CD4-positive, CD25-positive, alpha-beta regulatory T cell (primary cell): ENCODE measurements at places on chromosomes 5 and 9.

DNA sequence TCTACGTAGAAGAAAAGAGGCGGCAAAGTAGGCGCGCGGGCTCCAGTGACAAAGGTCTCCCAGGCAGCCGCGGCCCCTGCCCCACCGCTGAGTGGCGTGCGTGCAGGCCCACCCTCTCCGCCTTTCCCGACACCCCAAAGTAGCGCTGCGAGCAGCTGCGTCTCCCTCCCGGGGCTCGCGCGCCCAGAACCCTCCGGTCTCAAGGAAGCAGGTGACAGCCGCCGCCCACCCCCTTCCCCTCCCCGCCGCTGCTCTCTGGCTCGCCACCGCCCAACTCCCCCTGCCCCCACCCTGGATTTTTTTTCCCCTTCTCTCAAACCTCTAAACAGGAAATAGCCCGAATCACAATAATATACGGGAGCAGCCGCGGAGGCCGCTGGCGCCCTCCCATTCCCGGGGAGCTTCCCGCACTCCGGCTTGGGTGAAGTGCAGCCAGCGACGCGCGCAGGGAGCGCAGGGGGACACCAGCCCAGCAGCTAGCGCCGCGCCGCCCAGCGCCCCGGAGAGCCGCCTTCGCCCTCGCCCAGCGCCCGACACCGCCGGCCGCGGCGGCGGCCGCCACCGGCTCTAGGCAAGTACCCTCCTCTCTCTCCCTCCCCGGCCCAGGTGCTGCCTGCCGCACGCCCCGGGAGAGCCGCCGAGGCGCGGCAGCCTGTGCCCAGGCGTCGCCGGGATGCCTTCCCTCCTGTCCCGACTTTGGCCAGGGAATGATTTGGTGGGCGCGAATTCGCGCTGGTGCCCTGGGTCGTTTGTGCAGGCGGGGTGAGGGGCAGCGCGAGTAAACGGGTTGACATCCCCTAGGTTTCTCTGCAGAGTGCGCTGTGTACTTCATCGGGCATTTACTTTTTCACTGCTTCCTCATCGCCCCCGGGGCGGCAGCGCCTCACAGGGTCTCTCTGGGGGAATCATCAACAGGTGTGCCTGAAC is 52.7 kb upstream of the TJP2 start:
- peak; percentile 4 for DNase-seq

DNA sequence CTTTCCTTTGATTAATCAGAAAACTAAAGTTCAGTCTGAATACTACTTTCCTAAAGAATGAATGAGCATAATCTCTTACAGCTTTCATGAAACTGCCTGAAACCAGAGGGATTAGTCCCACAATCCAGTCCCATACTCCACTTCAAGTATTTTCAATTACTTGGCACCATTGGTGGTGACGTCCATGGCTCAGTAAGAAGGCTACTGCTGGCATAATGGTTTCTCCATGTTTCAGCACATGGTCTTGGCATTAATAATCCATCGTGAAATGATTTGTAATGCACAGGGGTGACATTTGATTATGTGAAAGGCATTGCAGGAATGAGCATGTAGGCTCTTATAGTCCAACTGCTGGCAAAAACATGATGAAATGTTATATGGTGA is 23.4 kb downstream of the LIX1 start:
- DNase-seq, result no peak

GRCh38 chr5:7330256-7330655 is 65.7 kb upstream of the ADCY2 start:
- no peak for DNase-seq

DNA sequence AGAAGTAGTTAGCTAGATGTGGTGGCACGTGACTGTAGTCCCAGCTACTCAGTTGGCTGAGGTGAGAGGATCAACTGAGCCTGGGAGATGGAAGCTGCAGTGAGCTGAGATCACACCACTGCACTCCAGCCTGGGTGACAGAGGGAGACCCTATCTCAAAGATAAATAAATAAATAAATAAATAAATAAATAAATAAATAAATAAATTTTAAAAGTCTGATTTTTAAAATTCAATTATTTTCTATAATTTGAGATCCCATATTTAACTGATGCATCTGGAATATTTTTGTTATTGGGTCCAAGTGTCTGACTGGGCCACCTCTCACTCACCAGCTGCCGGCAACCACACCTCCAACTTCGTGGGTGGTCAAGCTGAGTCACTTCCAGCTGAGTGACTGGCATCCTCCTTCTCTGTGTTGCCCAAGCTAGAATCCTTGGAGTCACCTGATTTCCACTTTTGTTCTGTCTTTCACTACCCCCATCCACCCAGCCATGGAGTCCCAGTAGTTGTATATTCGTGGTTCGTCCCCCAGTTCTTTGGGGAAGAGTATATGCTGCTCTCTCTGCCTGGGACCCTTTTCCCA is 70.9 kb downstream of the EGFLAM start:
- no peak for DNase-seq

DNA sequence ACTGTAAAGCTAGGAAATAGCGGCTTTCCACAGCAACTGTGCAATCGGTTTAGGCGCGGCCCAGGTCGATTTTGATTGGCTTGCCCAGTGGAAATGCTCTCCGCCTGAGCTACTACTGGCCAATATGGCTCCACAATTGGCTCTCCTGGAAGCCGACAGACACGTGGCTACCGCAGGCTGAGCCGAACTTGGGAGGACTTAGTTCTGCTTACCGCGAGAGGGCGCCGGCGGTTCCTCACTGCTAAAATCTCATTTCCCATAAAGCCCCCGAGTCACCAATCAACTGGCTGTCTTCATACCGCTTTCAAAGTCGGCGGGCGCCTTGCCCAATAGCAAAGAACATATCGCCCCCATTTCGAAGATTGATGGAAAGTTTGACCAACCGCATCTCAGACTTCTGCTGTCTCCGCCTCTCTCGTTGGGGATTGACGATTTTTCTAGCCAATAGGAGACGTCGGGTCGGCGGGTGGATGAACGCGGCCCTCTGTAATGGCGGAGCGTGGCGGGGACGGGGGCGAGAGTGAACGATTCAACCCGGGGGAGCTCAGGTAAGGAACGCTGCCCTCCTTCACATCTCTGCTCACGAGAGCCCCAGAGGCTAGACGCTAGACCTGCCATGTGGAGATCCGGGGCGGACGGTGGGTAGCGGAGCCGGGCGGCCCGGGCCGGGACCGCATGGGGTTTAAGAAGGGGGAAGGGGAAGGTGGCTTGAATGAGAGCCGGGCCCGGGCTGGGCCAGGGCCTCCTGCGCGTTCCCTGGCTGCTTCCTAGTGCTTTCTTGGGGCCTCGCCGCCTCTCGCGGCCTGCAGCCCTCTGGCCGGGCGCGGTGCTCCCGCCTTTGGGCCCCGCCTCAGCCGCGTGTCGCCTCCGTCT is at the start of gene TCERG1:
Gene TCERG1 (plus strand): TSS at position 473 of the 873 bp plus-strand sequence. CDS start 17 bp downstream, at position 490.
- DNase-seq, result peak; percentile 100

DNA sequence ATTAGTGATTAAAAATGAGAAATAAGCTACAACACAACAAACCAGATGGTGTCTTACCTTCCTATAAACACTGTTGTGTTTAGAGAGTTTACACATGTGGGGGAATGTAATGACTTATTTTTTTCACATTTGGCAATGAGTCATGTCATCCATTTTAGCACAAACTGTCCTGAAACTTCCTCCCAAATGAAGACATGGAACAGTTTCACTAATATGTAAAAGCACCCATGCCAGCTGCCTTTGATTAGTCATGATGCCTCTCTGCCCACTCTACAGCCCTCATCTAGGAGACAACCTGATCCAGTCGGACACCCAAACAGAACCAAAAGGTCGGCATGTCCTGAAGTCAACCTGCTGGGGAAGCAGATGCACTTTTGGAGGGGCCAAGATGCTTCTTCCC is 98.2 kb downstream of the SEMA5A start:
- no peak for DNase-seq

- DNase-seq, result no peak
Observed at GRCh38 chr9:75889977-75890471, 449 bp upstream of the PCSK5 start.

- DNase-seq, result no peak
Observed at GRCh38 chr5:34553581-34553980, 102.5 kb upstream of the RAI14 start.

DNA sequence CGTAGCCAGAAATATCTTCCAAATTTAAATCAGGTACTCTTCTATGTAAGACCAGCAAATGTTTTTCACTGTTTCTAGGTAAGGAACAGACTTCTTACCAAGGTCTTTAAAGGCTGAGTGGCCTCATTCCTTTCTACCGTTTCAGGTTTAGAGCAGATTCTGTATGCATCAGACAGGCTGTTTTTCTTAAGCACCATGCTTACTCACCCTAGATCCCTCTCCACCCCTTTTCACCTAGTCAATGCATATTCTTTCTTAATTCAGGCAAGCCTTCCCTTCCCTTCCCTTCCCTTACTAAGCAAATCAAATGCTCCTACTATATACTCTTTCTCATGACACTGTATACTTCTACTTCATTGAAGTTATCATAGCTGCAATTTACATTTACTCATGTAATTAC is 70.7 kb downstream of the RFX3 start:
- no peak for DNase-seq

GRCh38 chr9:20032413-20033006 is 243.7 kb upstream of the SLC24A2 start:
- DNase-seq, result no peak

DNA sequence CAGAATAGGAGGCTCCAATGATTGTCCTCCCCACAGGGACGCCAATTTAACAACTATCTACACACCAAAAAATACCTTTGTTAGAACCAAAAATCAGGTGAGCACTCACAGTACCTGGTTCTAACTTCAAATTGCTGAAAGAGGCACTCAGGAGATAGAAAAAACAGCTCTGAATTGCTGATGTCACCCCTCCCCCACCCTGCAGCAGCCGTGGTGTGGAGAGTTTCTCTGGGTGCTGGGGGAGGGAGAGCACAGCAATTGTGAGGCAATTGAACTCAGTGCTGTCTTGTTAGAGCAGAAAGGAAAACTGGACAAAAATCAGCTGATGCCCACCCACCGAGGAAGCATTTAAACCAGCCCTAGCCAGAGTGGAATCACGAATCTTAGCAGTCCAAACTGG is 41.8 kb downstream of the TNFSF8 start:
- DNase-seq, result no peak

- DNase-seq, result no peak
Observed at GRCh38 chr9:124602204-124602603, 95.0 kb upstream of the NR5A1 start.

DNA sequence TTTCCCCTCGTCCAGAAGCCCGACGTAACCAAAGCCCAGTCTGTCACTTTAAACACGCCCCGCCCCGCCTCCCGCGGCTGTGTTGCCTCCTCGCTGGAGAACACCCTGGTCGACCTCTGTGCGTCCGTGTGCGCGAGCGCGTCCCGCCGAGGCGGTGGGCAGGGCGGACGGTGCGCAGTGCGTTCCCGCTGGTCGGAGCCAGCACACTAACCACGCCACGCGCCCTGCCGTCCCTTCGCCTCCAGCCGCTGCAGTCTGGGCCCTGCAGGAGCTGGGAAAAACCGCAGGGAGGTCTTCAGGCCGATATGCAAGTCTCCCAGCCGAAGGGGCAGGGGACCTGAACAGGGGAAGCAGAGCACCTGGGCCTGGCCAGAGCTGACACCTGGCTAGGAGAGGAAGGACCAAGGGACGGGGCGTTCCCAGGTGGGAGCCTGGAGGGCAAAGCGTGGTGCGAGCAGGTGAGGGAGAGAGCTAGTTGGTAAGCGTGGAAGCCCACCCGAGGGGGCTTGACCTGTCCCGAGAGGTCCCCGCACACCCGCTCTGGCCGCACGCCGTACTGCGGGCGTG is 1.3 kb upstream of the PHPT1 start:
- peak; percentile 85 for DNase-seq

GRCh38 chr5:168073991-168074800 is 217.2 kb upstream of the WWC1 start:
- DNase-seq, result no peak

DNA sequence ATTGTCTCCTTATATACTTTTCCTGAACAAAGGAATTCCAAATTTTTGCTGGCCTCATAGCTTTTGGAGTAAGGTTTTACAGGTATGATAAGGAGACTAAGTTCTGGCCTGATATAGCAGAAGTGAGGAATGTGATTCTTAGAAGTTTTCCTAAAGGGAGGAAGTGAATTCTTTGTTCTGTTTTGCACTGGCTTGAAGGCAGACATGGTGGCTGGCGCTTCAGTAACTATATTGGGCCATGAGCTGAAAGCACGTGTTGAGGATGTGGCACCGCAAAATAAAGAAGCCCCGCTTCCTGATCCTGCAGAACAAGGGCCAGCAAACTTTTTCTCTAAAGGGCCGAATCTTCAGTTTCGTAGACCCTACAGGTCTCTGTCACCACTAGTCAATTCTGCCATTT is 224.2 kb downstream of the SNX18 start:
- DNase-seq, result no peak

DNA sequence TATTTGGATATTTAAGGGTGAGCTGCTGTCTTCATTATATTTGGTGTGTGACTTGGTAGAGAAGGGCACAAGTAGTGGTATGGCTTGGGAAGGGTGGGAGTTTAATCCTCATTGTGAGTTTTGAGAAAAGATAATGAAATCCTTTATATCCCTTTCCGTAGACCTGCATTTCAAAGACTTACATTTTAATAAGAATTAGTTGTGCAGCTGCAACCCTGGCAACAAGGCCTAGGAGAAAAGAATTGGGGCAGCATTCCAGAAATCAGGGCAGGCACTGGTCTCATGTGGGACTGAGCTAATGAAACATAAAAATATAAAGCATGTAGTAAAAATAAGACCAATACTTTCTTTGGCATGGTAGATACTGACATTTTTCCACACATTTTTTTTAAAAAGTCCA is 60.5 kb downstream of the CDC42SE2 start:
- no peak for DNase-seq

DNA sequence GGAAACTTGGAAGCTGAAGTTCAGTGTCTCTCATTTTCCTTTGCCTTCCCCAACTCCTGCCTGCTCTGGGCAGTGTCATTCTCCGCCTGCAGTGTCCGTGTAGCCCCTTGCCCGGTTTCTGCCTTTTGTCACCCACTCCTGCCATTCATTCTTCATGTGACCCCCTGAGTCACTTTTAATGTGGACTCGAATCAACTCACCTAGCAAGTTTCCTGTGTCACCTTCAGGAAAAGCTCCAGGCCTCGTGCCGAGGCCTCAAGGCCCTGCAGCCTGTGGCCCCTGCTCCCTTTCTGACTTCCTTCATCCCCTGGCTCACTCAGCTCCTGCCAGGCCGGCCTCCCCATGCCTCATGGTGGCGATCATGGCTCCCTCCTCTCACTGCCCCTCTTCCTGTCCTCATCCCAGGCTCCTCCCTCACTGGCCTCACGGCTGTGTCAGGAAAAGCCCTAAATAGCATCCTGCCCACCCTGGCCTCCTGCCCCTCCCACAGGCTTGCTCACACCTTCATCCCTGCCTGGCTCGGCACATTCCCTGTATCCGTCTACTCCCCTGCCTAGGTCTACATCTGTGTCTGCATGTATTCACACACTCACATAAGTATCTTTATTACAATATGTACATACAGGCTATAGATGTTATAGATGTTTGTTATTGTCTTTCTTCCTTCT is 294.9 kb downstream of the MED10 start:
- no peak for DNase-seq

DNA sequence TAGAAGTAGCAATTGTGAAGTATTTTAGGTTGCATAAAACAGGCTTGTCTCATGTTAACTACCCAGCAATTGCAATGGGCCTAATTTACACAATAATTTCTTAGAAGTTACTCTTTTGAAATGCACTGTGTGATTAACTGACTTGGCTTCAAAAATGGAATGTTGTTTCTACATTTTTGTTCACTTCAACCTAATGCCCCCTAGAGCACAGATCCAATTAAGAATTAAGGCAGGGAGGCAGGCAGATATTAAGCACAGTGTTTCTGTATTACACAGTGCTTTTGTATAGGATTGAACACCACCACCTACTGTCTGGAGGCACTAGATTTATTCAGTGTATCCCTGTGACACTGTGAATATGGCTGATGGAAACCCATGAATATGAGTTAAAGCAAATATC is 302.1 kb downstream of the FBXL17 start:
- no peak for DNase-seq

GRCh38 chr9:35619800-35620158 is 1.6 kb upstream of the CD72 start:
- no peak for DNase-seq
